ENCODE measurements at places on chromosomes 1 and 21.

DNA sequence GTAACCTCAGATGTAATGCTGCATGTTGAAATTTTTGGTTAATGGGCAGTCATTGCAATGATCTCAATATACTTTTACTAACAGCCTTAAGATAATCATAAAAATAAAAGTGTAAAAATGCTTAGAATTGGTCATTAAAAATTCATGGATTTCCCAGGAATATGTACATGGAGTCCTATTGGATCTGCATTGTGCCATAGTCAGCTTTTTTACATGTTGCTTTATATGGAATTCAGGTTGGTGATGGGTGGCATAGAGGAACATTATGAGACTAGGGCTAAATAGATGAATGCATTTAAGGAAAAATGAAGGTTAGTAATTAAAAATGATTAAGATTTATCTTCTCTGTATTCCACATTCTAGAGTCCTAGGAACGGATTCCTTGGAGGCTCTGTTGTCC lies 103.2 kb downstream of the SLC35F3 start:
- no peak for DNase-seq

DNA sequence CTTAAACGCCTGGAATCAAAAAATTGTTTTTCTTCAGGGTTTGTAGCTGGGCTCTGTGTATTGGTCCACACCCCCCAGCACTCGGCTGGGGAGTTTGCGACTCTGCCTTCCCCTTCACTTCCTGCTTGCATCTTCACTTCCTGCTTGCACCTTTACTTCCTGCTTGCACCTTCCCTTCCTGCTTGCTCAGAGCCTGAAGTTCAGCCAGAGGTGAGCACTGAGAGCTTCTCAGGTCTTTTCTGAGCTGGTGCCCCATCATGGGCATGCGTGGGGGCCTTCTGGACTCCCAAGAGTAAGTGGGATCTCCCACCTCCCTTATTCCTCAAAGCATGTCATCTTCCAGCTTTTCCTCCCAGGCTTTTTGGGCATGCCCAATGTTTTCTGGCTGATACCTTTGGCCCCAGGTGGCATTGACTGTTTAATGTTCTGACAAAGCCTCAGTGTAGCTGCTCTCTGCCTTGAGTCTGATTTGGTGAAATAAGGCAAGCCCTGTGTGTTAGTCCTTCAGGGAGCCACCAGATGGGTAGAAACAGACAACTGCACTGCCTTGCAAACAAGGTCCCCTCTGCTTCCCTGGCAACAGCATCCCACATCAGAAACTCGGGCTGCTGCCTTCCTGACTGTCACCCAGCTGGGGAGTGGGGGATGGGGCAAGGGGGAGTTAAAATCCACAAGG lies 3.5 kb downstream of the KRTAP10-2 start:
- no peak for DNase-seq

GRCh38 chr1:7313081-7313546 lies 458.0 kb upstream of the VAMP3 start:
- DNase-seq, result peak; percentile 34

- DNase-seq, result no peak
These were observed 46.2 kb upstream of the BTG3 start for GRCh38 chr21:17658931-17659330.

GRCh38 chr1:210700511-210700910 lies 371.8 kb downstream of the HHAT start:
- DNase-seq, result no peak

DNA sequence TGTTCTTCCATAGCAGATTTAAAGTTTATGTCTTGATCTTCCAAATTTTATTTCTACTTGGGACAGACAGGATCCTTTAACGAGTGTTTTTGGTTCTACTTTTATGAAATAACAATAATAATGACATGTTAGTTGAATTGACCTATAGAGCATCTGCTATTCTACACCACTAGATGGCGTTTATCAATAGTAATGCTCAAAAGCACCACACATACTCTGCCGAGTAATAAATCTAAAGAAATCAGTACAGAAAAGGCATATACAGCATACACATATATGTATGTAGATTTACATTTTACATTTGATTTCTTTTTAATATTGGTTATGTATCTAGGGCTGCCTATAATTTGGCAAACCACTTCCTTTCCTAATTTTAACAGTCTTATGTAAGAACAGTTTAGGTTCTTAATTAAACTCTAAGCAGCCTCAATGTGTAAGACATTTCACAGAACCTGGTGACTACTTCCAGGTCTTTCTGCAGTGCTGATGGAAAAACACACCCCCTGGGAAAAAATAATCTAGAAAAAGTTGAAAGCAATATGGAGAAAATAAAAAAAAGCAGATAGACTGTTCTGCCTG lies 5.9 kb upstream of the SIPA1L2 start:
- peak; percentile 77 for DNase-seq

- no peak for DNase-seq
These were observed 452.1 kb downstream of the TTLL7 start for GRCh38 chr1:83546874-83547273.

GRCh38 chr21:37767984-37768383 lies 148.3 kb downstream of the KCNJ6 start:
- DNase-seq, result no peak

DNA sequence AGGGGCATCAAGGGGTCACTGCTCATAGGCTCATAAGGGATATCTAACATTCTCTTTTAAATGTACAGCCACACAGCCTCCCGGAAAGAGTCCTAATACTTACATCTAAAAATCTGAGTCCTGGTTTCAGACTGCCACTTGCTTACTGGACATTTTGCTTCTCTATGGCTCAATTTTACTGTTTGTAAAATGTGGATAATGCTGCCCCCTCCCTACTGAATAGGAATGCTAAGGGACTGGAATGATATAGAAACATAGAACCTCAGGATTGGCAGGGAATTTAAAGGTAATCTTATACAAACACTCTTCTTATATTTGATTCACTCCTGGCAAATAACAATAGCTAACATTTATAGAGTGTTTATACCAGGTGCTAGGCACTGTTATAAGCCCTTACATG lies 910 bp upstream of the TNR start:
- DNase-seq, result no peak

GRCh38 chr1:222973561-222973960 lies 158.7 kb downstream of the DISP1 start:
- no peak for DNase-seq

DNA sequence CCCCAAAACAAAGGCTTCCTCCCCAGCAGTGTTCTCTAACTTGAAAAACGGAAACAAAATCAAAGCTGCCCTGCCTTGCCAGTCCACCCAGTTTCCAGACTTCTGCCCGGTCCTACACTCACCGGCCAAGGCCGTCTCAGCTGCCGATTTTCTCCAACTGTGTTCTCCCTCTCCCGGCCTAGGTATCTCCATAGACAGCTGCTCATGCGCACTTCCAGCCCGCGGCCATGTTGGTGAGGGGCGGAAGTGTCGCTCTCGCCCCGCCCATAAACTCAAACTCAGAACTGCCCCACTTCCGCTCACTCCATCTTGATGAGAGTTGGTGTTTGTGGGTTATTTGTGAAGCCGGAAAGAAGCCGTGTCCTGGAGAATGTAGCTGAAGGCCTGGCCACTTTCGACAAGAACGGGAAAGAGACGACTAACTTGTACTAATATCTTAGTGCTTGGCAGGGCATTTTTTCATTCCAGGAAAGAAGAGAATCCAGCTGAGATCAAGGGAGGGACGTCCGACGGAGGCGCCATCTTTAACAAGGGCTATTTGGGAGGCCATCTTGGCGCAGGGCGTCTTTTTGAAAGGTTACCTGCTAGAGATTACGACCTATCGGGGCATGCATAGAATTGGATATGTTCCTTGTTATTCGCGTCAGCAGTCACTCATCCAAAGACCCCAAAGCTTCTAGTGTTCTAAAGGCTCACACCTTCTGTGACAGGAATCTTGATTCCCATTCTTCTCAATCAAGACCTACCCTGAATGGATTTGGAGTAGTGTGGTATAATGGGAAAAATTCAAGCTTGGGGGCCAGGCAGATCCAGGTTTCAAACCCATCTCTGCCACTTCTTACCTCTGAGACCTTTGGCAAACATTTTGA lies at the start of gene USF1:
Gene USF1, minus strand, starts transcription at position 242 of the 869 bp plus-strand sequence. CDS start 2,702 bp downstream, outside the sequence.
- peak; percentile 99 for DNase-seq

- no peak for DNase-seq
These were observed 4.4 kb downstream of the CHTOP start for GRCh38 chr1:153638261-153638660.

DNA sequence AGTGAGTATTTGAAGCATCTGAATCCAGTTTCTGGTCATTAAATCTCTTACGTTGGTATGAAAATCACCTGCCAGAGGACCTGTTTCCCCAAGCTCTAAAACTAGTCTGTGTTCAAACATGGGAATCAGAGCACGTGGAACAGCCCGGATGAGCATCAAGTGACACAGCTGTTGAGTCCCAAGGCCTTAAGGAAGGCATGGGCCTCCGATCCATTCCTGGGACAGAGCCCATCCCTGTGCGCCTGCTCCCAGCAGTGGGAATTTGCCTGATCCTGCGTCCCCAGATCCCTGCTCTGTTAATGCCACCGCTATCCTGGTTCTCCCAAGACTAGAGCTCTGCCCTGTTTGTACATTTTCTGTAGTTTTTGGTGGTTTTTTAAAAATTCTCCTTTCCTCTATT lies 68.4 kb upstream of the FBXO28 start:
- no peak for DNase-seq

- DNase-seq, result peak; percentile 9
These were observed at the start of gene PIK3CD for GRCh38 chr1:9651565-9652378. Gene PIK3CD (plus strand): TSS chr1:9651731. CDS start chr1:9710456, 58,725 bp downstream.

- DNase-seq, result no peak
These were observed 307.2 kb downstream of the HHIPL2 start for GRCh38 chr1:222240536-222241181.

DNA sequence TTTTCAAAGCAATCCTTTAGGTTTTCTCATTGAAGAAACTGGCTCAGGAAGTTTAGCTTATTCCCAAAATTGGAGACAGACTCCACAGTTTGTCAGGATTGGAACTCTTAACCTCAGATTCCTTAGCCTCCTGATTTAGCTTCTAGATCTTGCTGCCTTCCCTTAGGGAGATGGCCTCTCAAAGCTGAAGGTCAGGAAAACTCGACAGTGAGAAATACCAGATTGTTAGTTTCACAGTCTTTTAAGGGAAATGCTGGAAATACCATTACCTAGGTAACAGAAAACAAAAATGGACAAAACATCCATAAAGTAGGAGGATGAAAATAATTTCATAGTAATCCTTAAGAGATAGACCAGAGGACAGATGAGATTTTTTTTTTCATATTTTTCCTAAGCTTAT lies 7.8 kb downstream of the RASAL2 start:
- DNase-seq, result no peak

DNA sequence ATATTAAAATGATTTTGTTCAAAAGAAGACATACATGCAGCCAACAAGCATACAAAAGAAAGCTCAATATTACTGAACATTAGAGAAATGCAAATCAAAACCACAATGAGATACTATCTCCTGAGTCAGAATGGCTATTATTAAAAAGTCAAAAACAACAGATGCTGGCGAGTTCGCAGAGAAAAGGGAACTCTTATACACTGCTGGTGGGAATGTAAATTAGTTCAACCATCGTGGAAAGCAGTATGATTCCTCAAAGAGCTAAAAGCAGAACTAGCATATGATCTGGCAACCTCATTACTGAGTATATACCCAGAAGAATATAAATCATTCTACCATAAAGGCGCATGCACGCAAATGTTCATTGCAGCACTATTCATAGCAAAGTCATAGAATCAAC lies 126.0 kb upstream of the HMCN1 start:
- no peak for DNase-seq

All from NCI-H1092 treated with DMSO at 0.1 percent for 48 hours (cell line).